ENCODE measurements at places on chromosomes 1 and 21.

DNA sequence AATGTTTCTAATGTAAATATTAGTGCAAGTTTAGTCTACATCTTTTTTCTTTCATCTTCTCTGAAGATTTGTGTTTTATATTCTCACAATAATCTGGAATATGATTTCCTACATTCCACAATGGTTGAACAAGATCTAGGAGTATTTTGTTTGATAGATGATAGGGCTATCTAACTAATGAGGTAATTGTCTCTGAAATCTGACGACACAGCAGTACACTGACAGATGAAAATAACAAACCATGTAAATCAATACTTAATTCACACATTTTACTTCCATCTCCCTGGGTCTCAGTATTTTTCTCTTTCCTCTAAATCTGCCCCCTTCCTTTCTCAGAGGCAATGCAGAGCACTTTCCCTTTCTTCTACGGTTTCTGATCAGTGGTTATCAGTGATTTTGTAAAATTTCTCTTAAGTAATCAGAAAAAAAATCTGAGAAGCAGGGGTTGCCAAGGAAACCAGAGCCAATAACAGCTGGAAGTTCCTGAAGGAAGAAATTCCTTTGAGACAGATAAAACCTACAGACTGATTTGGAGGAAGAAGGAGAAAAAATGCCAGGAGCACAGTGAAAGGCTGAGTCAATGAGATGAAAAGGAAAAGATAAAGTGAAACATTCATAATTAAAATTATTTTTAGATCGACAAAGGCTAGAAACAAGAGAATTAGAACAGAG lies 7.3 kb upstream of the ANKRD13C start:
- no peak for DNase-seq

GRCh38 chr1:93839307-93839706 lies 39.7 kb downstream of the DNTTIP2 start:
- no peak for DNase-seq

- DNase-seq, result no peak
Observed at GRCh38 chr1:202078241-202078640, 44.5 kb upstream of the GPR37L1 start.

- no peak for DNase-seq
Observed at GRCh38 chr1:22753481-22753971, 42.9 kb downstream of the EPHB2 start.

DNA sequence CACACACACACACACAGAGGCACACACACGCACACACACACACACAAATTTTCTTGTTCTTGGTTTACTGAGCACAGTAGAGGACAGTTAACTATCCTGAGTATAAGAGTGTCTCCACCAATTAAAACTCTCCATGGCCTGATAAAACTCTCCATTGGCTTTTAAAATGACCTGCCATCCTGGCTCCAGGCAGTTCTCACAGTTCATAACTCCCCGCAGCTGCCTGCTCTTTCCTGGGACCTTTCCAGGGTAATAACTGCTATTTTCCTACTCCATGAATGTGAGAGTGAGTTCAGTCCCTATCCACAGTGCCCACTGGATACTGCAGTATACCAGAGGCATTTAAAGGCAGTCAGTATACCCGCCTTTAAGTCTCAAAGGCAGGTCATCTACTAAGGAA lies 351.5 kb downstream of the PLPP3 start:
- DNase-seq, result no peak

GRCh38 chr1:116298746-116299145 lies 74.3 kb upstream of the ATP1A1 start:
- no peak for DNase-seq

- no peak for DNase-seq
Observed at GRCh38 chr1:18936814-18937481, 19.5 kb downstream of the IFFO2 start.

- no peak for DNase-seq
Observed at GRCh38 chr1:15214527-15214926, 32.5 kb upstream of the FHAD1 start.
